Cerebellum (tissue), 4 donors: ENCODE measurements at places on chromosomes 7 and 10. TPM values are rescaled to one million over a fixed set of nuclear protein-coding genes. Genes with fewer than 3 reads are reported as not detected.

The LRRC61 gene
- 8.2 TPM for total RNA-seq

The NKX1-2 gene
- 0.54 TPM for total RNA-seq

The SPDYE16 gene
- total RNA-seq, result 0.27 TPM

The MNX1 gene
- not detected for total RNA-seq

The NACAD gene
- total RNA-seq, result 6.8 TPM

The PGAM2 gene
- total RNA-seq, result 13.0 TPM

The ARPC1A gene
- 48.2 TPM for total RNA-seq

The SPDYE5 gene
- not detected for total RNA-seq

The ENO4 gene
- total RNA-seq, result 1.3 TPM

The ASB4 gene
- total RNA-seq, result 0.09 TPM

The PRKAG2 gene
- total RNA-seq, result 29.1 TPM

The ASAH2 gene
- total RNA-seq, result 1.5 TPM

The MMRN2 gene
- total RNA-seq, result 5.2 TPM

The PNLIPRP3 gene
- not detected for total RNA-seq

The WDR11 gene
- total RNA-seq, result 96.1 TPM

The ADAP1 gene
- total RNA-seq, result 16.2 TPM

The CALML3 gene
- 0.09 TPM for total RNA-seq

The CTAGE4 gene
- 1.4 TPM for total RNA-seq

The ZNF518A gene
- total RNA-seq, result 83.9 TPM

The PAPOLB gene
- 3.9 TPM for total RNA-seq

The LRRN3 gene
- total RNA-seq, result 108 TPM

The LIPK gene
- total RNA-seq, result not detected

The CYREN gene
- 16.2 TPM for total RNA-seq

The NUTM2B gene
- total RNA-seq, result 1.3 TPM

The MICALL2 gene
- 13.5 TPM for total RNA-seq

The FAM25C gene
- total RNA-seq, result not detected

The CDH23 gene
- total RNA-seq, result 4.5 TPM

The AKR1C2 gene
- total RNA-seq, result 12.5 TPM

The IDI2 gene
- not detected for total RNA-seq

The ADAMTS14 gene
- 1.2 TPM for total RNA-seq

The HSPA12A gene
- total RNA-seq, result 63.1 TPM

The CYTH3 gene
- total RNA-seq, result 30.1 TPM

The PRXL2A gene
- 36.8 TPM for total RNA-seq

The TWIST1 gene
- total RNA-seq, result 2.7 TPM

The NME8 gene
- not detected for total RNA-seq

The PFKFB3 gene
- 27.0 TPM for total RNA-seq

The GIMAP4 gene
- 6.4 TPM for total RNA-seq

The FKBP6 gene
- total RNA-seq, result not detected

The CISD1 gene
- 19.1 TPM for total RNA-seq

The TRPV5 gene
- 0.36 TPM for total RNA-seq

The COL17A1 gene
- total RNA-seq, result 0.09 TPM

The LDB3 gene
- 0.27 TPM for total RNA-seq

The TCF7L2 gene
- 6.5 TPM for total RNA-seq

The KIFBP gene
- 34.3 TPM for total RNA-seq

The RAB19 gene
- not detected for total RNA-seq

The ZEB1 gene
- 127 TPM for total RNA-seq

The ACTL6B gene
- 58.7 TPM for total RNA-seq

The TRPV6 gene
- 0.27 TPM for total RNA-seq

The AMPH gene
- total RNA-seq, result 42.5 TPM

The ERVW-1 gene
- not detected for total RNA-seq

The CLDN3 gene
- total RNA-seq, result 0.36 TPM

The TMEM184A gene
- 0.18 TPM for total RNA-seq

The SH2D4B gene
- 0.36 TPM for total RNA-seq

The BTRC gene
- total RNA-seq, result 36.3 TPM

The NEURL1 gene
- total RNA-seq, result 16.8 TPM

The PLEKHS1 gene
- total RNA-seq, result not detected
